Right hindlimb (tissue), 1 donor: ENCODE measurements at places on chromosomes 6 and 20.

GRCh38 chr20:20267685-20268370 is 100.1 kb upstream of the INSM1 start:
- DNase-seq, result no peak

- no peak for DNase-seq
Measured at GRCh38 chr6:89302195-89302770, 12.8 kb downstream of the GABRR2 start.

- DNase-seq, result no peak
Measured at GRCh38 chr20:20491784-20492264, 123.9 kb downstream of the INSM1 start.

DNA sequence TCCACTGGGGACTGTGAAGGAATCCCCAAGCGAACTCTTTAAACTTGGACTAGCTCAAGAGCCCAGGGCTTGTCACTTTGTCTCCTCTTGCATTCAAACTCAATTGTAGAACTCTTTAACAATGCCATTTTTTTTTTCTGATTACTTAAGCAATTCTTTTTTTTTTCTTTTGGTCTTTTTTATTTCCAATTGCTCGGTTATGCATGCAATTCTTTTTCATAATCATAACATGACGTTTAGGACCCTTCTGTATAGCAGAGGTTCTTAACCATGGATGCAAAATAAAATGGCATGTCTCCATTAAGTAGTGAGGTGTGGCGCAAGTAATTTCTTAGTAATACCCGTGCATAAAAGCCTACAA is 466 bp upstream of the BFSP1 start:
- DNase-seq, result no peak

- no peak for DNase-seq
Measured at GRCh38 chr6:73929405-73929804, 233.4 kb downstream of the CD109 start.

GRCh38 chr20:50415516-50416268 is 94.5 kb upstream of the PTPN1 start:
- peak; percentile 97 for DNase-seq

DNA sequence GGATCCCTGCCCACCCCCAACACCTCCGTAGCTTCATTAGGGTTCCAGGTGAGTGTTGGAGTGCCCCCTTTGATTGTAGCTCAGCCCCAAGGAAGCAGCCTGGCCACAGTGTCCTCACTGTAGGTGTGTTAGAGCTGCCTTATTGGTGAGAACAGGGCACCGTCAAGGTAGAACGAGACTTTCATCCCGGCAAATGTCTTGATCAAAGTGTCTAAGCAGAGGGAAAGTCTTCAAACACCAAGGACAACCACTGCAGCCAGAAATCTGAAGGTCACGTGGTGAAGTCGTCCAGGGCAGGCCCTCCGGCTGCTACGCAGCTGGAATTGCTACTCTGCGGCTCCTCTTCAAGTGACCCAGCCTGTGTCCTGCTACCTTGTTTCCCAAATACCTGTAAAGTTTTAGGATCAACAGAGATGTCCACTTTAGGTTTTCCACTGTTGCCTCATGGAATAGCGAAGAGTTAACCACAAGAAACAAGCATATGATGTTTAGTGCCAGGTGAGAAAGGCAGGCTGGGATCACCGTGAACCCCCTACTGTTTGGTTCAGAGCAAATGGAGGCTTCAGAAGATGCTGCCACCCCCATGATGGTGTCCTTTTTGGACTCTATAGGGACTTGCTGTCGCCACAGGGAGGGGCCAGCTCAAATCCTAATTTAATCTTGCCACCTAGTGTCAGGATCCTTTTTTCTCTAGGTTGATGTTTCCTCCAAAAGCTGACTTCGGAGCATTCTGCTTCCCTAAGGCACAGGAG is 1.7 kb upstream of the DLL1 start:
- DNase-seq, result peak; percentile 32
